ENCODE measurements at places on chromosomes 16 and 17.
A peak's percentile ranks its signal among the peaks of the same experiment; 100 is the strongest.

- no peak for DNase-seq
These were observed 6.3 kb downstream of the TERF2IP start for GRCh38 chr16:75653922-75654321.

GRCh38 chr16:84486551-84487235 is 17.8 kb downstream of the MEAK7 start:
- no peak for DNase-seq

DNA sequence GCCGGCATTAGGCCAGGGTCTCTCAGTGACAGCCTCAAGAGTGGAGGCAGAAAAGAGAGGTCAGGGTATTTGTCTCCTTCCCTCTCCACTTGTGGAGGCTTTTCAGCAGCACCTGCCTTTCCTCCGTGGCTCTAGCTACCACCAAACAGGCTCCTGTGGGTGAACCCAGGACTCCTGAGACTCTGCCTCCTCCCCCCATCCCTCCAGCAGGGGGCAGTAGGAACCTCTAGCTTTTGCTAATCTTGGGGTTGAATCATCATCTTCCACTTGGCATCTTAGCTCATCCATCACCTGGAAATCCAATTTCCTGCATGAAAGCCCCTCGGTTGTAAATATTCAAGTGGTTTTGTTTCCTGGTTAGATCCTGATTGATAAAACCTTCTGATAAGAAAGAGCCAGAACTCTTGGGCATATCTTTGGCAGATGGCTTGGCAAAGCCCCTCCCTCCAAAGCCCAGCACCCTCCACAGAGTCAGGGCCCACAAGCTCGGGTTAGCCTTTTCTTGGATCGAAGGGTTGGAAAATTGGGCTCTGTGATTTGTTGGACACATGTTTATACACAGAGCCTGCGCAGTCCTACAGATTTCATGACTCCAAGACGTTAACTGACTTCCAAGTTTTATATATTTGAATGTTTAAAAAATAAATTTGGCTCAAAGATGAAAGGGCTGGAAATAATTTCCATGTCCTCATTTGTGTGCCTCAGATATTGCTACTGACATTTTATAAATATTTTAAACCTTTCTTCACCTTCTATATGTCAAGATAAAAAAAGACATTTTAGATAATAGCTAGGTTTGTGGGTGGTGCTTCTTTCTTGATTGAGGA is 322.1 kb downstream of the MAP2K4 start:
- DNase-seq = no peak

DNA sequence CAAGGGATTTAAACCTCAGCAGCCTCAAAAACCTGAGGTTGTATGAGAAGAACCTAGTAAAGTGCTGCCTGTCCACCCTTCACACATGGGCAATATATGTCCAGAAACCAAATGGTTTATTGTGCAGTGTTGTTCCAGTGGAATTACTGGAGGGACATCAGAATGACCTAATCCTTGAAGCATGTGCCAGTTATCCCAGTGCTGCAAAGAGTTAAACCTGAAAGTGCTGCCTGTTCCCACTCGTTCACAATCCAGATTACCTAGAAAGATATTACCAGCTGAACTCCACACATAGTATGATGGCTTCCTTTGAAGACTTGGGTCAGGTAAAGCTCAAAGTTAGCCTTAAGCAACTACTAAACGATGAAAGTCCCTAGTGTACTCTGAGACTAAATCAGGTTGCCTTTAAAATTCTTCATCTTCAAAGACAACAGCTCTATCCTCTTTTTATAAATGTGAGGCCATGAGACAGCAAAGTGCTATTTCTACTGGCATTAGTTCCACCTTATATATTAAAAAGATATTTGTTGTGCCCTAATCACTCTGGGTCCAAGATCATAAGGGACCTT is 133.1 kb downstream of the SNX11 start:
- DNase-seq = no peak

DNA sequence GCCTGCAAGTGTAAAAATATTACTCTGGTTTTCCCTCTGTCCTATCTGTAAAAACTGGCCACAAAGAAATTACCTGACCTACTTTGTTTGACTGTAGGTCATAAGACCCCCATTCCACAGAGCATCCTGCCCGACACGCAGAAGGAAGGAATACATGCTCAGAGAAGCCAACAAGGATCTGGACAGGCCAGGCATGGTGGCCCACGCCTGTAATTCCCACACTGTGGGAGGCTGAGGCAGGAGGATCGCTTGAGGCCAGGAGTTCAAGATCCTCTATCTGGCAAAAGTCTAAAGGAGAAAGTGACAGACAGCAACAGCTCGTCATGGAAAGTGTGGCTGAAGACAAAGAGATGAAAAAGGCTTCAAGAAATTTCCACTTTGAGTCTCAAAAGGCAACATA is 78.2 kb upstream of the RNU2-1 start:
- no peak for DNase-seq

DNA sequence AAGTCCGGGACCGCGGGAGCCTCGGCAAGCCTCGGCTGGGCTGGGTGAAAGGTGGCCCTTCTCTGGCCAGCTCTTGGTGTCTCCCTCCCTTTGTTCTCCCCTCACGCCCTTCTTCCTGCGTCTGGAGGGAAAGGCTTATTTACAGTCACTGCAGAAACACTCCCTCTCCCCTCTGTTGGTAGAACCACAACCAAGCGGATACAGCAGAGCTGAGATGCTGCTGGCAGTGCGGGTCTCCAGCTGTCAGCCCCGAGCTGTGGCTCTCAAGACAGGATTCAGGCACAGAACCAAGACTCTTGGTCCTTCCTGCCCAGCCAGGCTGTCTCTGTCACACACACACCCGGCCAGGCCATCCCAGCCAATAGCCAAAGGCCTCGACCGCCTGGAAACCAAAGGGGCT is 133.3 kb downstream of the ENGASE start:
- no peak for DNase-seq

GRCh38 chr16:19733551-19733950 is 15.5 kb downstream of the IQCK start:
- no peak for DNase-seq

DNA sequence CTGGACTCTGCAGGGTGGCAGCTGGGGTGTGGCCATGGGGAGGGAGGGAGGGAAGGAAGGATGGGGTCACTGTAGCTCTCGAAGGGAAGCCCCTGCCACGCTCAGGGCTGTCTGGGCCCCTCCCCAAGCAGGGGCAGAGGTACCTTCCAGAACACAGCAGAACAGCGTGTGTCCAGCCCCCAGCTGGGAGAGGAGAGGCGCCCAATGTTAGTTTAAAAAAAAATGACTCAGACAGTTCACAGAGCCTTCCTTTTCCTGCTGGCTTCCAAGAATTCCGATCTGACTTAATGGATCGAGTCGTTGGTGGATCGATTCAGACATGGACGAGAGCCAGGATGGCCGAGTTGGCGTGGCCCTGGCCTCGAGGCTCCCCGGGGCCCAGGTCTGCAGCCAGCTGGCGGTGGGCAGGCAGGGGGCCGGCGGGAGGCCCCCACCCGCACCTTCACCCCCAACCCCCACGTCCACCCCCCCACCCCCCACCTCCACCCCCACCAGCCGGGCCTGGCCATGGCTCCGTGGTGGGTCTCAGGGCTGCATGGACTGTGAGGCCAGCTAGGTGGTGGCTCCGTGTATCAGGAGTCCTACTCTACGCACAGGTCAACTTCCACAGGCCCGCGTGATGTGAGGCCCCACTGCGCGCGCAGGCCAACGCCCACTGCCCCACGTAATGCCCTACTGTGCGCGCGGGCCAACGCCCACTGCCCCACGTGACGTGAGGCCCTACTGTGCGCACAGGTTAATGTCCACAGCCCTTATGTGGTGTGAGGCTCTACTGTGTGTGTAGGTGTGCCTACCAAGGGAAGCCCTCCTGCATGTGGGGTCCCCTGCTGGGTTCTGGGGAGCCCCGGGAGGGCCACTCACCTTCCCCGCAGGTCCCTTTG is 21.8 kb downstream of the CACNA1H start:
- no peak for DNase-seq

GRCh38 chr16:88316151-88316550 is 66.6 kb upstream of the ZNF469 start:
- no peak for DNase-seq

- no peak for DNase-seq
These were observed 1.9 kb downstream of the SLC16A3 start for GRCh38 chr17:82230609-82231311.

- DNase-seq = no peak
These were observed 8.1 kb downstream of the DOC2B start for GRCh38 chr17:173166-173911.

DNA sequence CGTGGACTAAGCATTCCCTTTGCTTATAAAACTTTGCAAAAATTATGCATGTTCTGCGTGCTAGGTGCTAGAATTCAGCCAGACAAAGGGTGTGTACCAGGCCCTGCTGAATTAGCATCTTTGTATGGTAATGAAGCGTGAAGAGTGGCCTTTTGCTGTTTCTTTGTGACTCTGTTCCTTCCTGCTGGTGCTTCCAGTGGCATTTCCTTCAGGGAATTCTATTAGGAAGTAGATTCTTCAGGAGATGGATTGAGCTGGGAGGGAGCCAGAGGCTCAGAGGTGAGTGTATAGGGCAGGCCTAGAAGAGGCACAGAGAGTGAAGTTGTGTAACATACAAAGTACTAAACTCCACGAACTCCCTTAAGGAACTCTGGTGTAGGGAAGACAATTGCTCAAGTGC is 73.9 kb upstream of the ASIC2 start:
- DNase-seq = no peak

- no peak for DNase-seq
These were observed 357.0 kb upstream of the C16orf82 start for GRCh38 chr16:26709754-26710153.

DNA sequence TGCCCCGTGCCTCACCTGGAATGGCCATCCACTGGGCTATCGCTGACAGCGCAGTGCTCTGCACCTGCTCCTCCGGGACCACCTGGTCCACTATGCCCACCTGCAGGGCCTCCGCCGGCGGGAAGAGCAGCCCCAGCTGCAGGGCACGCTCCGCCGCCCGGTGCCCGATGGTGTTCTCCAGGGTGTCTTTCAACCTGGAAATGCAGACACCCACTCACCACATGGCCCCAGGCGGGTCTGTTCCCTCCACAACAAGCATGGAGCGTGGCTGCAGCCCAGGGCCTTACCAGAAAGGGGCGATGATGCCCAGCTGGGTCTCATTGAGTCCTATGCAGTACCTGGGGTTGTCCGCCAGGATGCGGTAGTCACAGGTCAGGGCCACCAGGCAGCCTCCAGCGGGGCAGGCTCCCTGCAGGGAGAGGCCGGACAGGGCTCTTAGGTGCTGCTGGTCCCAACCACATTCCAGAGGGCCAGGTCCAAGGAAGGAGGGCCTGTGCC is 6.8 kb downstream of the DNASE1L2 start:
- no peak for DNase-seq

- no peak for DNase-seq
These were observed 54.9 kb downstream of the RGS9 start for GRCh38 chr17:65191811-65192740.

DNA sequence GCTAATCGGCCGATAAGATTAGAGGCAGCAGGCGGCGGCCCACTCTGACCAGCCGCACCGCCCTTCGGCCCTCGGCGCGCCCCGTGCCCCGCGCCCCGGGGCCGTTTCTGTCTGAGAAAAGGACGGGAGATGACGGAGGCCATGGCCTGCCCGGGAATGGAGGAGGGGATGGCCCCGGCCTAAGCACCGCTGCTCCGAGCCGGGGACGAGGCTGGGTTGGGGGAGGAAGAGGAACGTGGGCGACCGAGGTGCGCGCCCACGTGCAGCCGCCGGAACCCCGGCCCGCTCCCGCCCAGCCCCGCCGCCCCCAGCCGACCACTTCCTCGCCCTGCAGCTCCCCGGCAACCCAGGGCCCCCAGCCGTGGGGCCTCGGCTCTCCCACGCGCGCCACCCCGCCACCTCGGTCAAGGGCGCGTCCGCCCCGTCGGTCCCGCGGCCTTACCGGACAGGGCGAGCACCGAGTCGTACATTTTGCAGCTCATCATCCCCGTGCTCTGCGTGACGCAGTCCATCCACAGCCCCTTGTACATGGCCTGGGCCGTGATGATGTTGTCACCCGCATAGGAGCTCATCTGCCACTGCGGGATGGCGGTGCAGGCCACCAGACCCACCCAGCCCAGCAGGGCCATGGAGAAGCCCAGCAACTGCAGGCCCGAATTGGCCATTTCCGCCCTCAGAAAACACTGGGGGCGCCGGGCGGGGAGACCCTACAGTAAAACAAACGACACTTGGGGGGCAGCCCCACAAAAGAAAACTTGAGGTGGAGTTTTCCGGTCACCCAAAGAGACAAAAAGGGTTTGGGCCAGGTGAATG is 693 bp downstream of the CLDN7 start:
- DNase-seq = peak; percentile 29

DNA sequence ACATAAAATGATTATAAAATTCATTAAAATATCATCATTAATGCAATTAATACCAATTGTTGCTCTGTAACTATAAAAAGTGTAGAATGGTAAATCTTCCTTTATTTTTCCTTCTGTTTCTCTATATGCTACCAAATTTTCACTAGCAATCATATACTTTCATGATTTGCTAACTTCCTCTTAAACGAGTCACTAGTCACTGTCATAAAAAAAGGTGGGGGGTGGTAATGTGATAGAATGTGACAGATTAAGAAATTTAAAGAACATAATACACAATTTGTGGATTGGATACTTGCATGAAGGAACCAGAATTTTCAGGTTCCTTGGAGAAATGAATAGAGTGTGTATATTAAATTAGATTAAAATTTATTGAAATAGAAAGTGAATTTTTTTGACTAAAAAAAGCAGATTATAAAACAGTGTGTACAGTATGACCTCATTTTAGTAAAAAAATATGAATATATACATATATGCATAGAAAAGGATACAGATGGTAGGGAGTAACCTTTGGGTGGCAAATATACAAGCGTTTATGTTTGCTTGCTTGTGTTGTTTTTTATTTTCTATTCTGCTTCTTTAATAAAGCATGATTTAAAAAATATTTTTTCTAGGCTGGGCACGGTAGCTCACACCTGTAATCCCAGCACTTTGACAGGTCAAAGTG is 56.7 kb upstream of the C17orf78 start:
- DNase-seq = no peak

- no peak for DNase-seq
These were observed 234.5 kb upstream of the MYOCD start for GRCh38 chr17:12431188-12431587.

- DNase-seq = no peak
These were observed 9.0 kb upstream of the GGA2 start for GRCh38 chr16:23519282-23519681.

DNA sequence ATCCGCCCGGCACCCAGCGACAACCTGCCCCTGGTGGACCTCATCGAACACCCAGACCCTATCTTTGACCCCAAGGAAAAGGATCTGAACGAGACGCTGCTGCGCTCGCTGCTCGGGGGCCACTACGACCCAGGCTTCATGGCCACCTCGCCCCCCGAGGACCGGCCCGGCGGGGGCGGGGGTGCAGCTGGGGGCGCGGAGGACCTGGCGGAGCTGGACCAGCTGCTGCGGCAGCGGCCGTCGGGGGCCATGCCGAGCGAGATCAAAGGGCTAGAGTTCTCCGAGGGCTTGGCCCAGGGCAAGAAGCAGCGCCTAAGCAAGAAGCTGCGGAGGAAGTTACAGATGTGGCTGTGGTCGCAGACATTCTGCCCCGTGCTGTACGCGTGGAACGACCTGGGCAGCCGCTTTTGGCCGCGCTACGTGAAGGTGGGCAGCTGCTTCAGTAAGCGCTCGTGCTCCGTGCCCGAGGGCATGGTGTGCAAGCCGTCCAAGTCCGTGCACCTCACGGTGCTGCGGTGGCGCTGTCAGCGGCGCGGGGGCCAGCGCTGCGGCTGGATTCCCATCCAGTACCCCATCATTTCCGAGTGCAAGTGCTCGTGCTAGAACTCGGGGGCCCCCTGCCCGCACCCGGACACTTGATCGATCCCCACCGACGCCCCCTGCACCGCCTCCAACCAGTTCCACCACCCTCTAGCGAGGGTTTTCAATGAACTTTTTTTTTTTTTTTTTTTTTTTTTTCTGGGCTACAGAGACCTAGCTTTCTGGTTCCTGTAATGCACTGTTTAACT is 1.0 kb downstream of the NOG start:
- DNase-seq = peak; percentile 4

- no peak for DNase-seq
These were observed 415.0 kb downstream of the SOX9 start for GRCh38 chr17:72535779-72536178.
